ENCODE measurements at places on chromosomes 1 and 21. TPM values are rescaled to one million over a fixed set of nuclear protein-coding genes. Genes with fewer than 3 reads are reported as not detected.

Gene LIPI
- total RNA-seq, result not detected

DNA sequence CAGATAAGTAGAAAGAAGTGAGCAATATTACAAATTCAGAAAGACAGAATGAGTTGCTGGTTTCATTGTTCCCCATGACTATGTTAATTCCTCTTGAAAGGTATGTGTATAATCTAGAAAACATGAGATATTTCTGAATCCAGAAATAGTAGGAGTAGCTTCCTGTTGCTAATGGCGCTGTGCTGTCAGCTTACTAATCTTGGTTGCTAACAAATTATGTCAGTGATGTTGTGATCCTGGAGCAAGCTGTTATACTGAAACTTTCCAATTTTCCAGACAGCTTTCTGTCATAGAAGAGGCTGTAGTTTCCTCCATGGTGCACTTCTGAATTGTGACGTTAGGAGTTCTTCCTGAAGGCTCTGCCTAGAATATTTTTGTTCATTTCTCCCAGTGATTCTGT lies 372.3 kb downstream of the USP25 start:
- no peak for DNase-seq
- H3K27me3 ChIP-seq, result no peaks in the 10 kb centered on the region
- no peaks in the 10 kb centered on the region for H3K4me1 ChIP-seq
- H3K36me3 ChIP-seq, result no peaks in the 10 kb centered on the region
- H3K27ac ChIP-seq, result no peak overlapping the region

GRCh38 chr1:159955456-159955855 lies 1.4 kb upstream of the SLAMF9 start:
- no peak for DNase-seq
- no peaks in the 10 kb centered on the region for H3K36me3 ChIP-seq
- H3K27me3 ChIP-seq, result no peaks in the 10 kb centered on the region
- H3K4me3 ChIP-seq, result no peak overlapping the region
- H3K4me1 ChIP-seq, result no peaks in the 10 kb centered on the region

DNA sequence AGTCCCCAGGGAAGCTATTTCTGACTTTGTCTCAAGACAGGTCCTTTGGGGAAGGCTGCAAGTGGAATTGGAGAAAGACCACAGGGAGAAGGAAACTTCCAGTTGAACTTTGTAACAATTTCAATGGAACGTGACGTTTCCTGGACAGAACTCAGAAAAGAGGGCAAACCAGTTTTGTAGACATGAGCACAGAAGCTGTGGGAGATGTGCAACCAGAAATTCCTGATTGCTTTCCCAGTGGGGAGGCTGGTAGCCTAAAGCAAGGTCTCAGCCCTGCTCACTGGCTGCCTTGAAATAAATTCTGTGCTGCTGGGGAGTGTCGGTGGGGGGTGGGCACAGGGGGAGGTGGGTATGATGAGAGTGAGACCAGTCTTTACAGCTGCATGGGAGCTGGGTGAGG lies 1206.7 kb upstream of the ADGRL2 start:
- H3K27ac ChIP-seq, result no peak overlapping the region
- H3K4me3 ChIP-seq, result no peak overlapping the region
- H3K36me3 ChIP-seq, result no peaks in the 10 kb centered on the region
- no peaks in the 10 kb centered on the region for H3K27me3 ChIP-seq
- no peaks in the 10 kb centered on the region for H3K4me1 ChIP-seq

GRCh38 chr1:48687282-48688045 lies 89.2 kb downstream of the BEND5 start:
- no peaks in the 10 kb centered on the region for H3K27me3 ChIP-seq
- no peak overlapping the region for H3K27ac ChIP-seq
- H3K4me1 ChIP-seq, result no peaks in the 10 kb centered on the region
- H3K4me3 ChIP-seq, result no peak overlapping the region
- no peaks in the 10 kb centered on the region for H3K36me3 ChIP-seq
- no peak for DNase-seq
